ENCODE measurements at places on chromosomes 2 and 18. TPM values are rescaled to one million over a fixed set of nuclear protein-coding genes. Genes with fewer than 3 reads are reported as not detected.

The SLC4A3 gene
- 502 TPM for total RNA-seq

- H3K36me3 ChIP-seq, result no peaks in the 10 kb centered on the region
- H3K4me1 ChIP-seq, result no peaks in the 10 kb centered on the region
- H3K4me3 ChIP-seq, result no peak overlapping the region
- no peaks in the 10 kb centered on the region for H3K27me3 ChIP-seq
- no peak overlapping the region for H3K27ac ChIP-seq
Observed at GRCh38 chr2:98469862-98470544, 25.3 kb downstream of the INPP4A start.

DNA sequence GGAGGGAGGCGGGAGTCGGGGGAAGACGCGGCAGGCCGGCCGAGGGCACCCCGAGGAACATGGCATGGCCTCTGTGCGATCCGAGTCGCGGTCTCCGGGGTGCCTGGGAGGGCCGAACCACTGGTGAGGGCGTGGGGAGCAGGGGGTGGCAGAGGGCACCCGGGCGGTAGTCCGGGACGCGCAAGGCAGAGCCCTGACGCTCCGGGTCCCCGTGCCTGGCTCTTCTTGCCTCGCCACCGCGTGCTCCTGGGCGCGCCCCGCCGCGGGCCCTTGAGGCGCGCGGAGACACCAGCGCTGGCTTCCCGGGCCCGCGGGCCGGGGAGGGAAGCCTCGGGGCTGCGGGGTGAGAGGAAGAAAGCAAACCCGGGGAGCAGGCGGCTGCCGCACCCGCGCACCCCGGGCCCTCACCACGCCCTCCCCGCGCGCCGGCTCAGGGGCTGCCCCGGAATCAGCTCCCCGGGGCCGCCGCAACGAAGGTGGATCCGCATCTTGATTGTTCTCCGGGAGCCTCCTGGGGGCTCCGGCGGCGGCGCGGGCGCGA is 4.3 kb downstream of the SOX11 start:
- peak overlapping the region; percentile 47 for H3K4me3 ChIP-seq
- H3K27ac ChIP-seq, result no peak overlapping the region

- no peak overlapping the region for H3K27ac ChIP-seq
- DNase-seq, result no peak
- no peak overlapping the region for H3K4me3 ChIP-seq
- peaks cover 13% of the 10 kb centered on the region for H3K4me1 ChIP-seq
- H3K27me3 ChIP-seq, result no peaks in the 10 kb centered on the region
Observed at GRCh38 chr2:120831086-120831485, 95.4 kb downstream of the GLI2 start.

GRCh38 chr18:48140731-48141130 is 210.3 kb upstream of the SMAD2 start:
- no peak overlapping the region for H3K4me3 ChIP-seq
- DNase-seq, result no peak
- H3K27me3 ChIP-seq, result no peaks in the 10 kb centered on the region
- no peak overlapping the region for H3K27ac ChIP-seq
- peaks cover 49% of the 10 kb centered on the region for H3K4me1 ChIP-seq

GRCh38 chr2:160784034-160784433 is 290.4 kb upstream of the RBMS1 start:
- H3K4me3 ChIP-seq, result no peak overlapping the region
- H3K27ac ChIP-seq, result no peak overlapping the region
- no peaks in the 10 kb centered on the region for H3K36me3 ChIP-seq
- no peak for DNase-seq

GRCh38 chr18:33676593-33676992 is 98.6 kb downstream of the ASXL3 start:
- DNase-seq, result no peak
- H3K27ac ChIP-seq, result no peak overlapping the region
- no peaks in the 10 kb centered on the region for H3K4me1 ChIP-seq

The EPB41L5 gene
- 7.9 TPM for total RNA-seq

- H3K4me1 ChIP-seq, result no peaks in the 10 kb centered on the region
- no peak overlapping the region for H3K4me3 ChIP-seq
- DNase-seq, result no peak
- H3K27ac ChIP-seq, result no peak overlapping the region
Observed at GRCh38 chr2:174222154-174222553, 26.2 kb downstream of the OLA1 start.

DNA sequence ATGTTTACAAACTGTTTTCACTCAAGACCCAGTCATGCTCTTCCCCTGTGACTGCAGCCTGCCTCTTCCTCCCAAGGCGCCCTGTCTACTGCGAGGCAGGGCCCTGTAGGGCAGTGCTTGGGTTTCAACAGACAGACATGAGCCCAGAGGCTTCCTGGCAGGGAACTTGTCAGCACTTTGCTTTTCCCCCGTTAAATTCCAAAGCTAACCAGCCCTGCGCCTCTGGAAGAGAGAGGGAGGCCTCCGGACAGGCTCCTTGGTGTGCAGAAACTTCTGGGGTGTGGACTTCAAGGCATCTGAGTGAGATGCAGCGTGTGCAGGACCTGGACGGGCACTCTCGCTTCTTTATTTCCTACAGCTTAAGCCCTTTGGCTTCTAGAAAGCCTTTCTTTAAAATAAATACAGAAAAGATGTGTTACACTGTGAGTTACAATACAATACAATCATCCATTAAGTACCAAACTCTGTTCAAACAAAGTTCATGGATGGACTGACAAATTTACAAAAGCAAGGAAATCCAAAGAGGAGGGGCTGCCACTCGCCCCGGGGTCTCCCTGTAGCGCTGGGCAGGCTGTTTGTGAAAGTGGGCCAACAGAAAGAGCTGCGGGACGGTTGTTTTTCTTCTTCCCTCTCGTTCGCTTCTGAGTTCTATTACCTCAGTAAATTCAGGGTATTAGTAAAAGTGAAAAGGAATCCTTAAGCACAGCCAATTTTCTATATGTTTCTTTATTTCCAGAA is 8.8 kb upstream of the ZNF516 start:
- no peaks in the 10 kb centered on the region for H3K4me1 ChIP-seq
- DNase-seq, result no peak
- no peaks in the 10 kb centered on the region for H3K36me3 ChIP-seq

- H3K4me1 ChIP-seq, result peaks cover 89% of the 10 kb centered on the region
- DNase-seq, result no peak
- peaks cover 82% of the 10 kb centered on the region for H3K36me3 ChIP-seq
- H3K27ac ChIP-seq, result no peak overlapping the region
- H3K4me3 ChIP-seq, result no peak overlapping the region
- no peaks in the 10 kb centered on the region for H3K27me3 ChIP-seq
Observed at GRCh38 chr2:217820904-217821303, 181.9 kb downstream of the TNS1 start.

DNA sequence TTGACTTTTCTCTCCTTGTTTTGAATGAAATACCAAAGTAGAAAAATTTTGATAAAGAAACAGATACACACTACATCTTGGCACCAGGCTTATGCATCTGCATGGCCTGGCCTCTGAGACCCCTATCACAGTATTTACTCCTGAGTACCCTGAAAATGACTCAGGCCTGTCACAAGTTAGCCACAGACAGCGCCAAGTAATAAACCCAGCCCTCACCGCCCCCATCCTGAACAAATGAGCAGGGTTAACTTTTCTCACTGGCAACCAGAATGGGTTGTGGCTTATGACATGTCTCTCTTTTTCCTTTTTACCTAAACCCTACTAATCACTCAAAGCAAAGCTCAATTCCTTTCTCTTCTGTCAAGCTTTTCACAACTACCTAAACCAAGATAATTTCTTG is 35.3 kb downstream of the SPRED2 start:
- DNase-seq, result no peak
- no peaks in the 10 kb centered on the region for H3K4me1 ChIP-seq
- H3K27ac ChIP-seq, result no peak overlapping the region
- H3K4me3 ChIP-seq, result no peak overlapping the region
- no peaks in the 10 kb centered on the region for H3K36me3 ChIP-seq
- no peaks in the 10 kb centered on the region for H3K27me3 ChIP-seq

- DNase-seq, result peak; percentile 60
- H3K36me3 ChIP-seq, result no peaks in the 10 kb centered on the region
- peaks cover 23% of the 10 kb centered on the region for H3K4me1 ChIP-seq
- H3K27ac ChIP-seq, result no peak overlapping the region
Observed at GRCh38 chr18:76467371-76468190, 27.5 kb downstream of the ZNF516 start.

GRCh38 chr18:63291278-63291677 is 28.3 kb downstream of the BCL2 start:
- H3K4me1 ChIP-seq, result peaks cover 28% of the 10 kb centered on the region
- no peak overlapping the region for H3K4me3 ChIP-seq
- no peaks in the 10 kb centered on the region for H3K27me3 ChIP-seq
- H3K36me3 ChIP-seq, result no peaks in the 10 kb centered on the region
- no peak overlapping the region for H3K27ac ChIP-seq
- DNase-seq, result no peak

The NIF3L1 gene
- total RNA-seq, result 16.1 TPM

DNA sequence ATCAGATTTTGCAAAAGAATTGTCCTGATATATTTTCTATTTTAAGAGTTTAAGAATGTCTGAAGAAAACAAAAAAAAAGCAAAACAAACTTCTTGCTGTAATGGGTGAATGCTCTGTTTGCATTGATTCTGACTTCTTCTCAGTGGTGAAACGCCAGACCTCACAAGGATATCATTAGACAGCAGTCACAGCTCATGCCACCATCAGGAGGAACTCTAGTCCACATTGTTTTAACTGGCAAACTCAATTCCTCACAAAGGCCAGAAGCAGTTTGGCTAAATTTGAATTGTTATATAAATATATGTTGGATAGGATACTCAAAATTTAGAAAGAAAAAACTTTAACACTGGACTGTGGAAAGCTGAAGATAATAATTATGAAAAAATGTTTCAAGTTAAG is 89.4 kb downstream of the DOK6 start:
- no peak overlapping the region for H3K27ac ChIP-seq
- DNase-seq, result no peak

GRCh38 chr2:67321588-67321903 is 75.6 kb upstream of the ETAA1 start:
- no peak overlapping the region for H3K4me3 ChIP-seq
- no peaks in the 10 kb centered on the region for H3K4me1 ChIP-seq
- no peak for DNase-seq
- H3K27me3 ChIP-seq, result no peaks in the 10 kb centered on the region
